ENCODE measurements at places on chromosomes 13 and 19. TPM values are rescaled to one million over a fixed set of nuclear protein-coding genes. Genes with fewer than 3 reads are reported as not detected.

The NLRP5 gene
- total RNA-seq, result not detected

The KLK12 gene
- total RNA-seq, result not detected

The SCN1B gene
- total RNA-seq, result 5.5 TPM

The TINCR gene
- total RNA-seq, result not detected

The FAM216B gene
- total RNA-seq, result not detected

The PLPPR2 gene
- 22.4 TPM for total RNA-seq

The RUVBL2 gene
- total RNA-seq, result 217 TPM

The NOVA2 gene
- not detected for total RNA-seq

The NAPSA gene
- 0.30 TPM for total RNA-seq

The TTYH1 gene
- not detected for total RNA-seq

The SAFB2 gene
- total RNA-seq, result 50.6 TPM

The PABPC3 gene
- total RNA-seq, result 0.32 TPM

The LILRA5 gene
- not detected for total RNA-seq
